AG04449 (cell line): ENCODE measurements at places on chromosomes 3 and 15.

GRCh38 chr3:147410116-147410525 lies 956 bp downstream of the ZIC1 start:
- no peak for DNase-seq

- no peak for DNase-seq
Measured at GRCh38 chr3:179098388-179099077, 26.9 kb upstream of the ZMAT3 start.

DNA sequence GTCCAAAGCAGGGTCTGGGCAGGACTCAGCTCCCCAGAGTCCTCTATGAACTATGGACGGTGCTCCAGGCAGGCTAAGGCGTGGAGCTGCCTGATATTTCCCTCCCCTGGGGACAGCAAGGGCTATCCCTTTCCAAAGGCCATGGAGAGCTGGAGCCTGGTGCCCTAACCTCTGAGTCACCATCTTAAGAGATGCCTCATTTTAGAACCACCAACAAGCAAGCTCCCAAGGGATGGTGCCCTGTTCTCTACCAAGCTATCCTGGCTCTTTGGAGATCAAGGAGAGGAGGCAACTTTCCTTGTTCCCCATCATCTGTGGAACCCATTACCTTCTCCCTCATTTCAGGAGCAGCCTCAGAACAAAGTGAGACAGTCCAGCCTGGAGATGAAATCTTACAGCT lies 15.7 kb downstream of the STARD5 start:
- DNase-seq = no peak

- DNase-seq = no peak
Measured at GRCh38 chr3:41482134-41482533, 282.8 kb downstream of the CTNNB1 start.

- no peak for DNase-seq
Measured at GRCh38 chr3:102810937-102811336, 376.1 kb downstream of the ZPLD1 start.

GRCh38 chr15:71440489-71441110 lies 325.3 kb downstream of the THSD4 start:
- peak; percentile 31 for DNase-seq

DNA sequence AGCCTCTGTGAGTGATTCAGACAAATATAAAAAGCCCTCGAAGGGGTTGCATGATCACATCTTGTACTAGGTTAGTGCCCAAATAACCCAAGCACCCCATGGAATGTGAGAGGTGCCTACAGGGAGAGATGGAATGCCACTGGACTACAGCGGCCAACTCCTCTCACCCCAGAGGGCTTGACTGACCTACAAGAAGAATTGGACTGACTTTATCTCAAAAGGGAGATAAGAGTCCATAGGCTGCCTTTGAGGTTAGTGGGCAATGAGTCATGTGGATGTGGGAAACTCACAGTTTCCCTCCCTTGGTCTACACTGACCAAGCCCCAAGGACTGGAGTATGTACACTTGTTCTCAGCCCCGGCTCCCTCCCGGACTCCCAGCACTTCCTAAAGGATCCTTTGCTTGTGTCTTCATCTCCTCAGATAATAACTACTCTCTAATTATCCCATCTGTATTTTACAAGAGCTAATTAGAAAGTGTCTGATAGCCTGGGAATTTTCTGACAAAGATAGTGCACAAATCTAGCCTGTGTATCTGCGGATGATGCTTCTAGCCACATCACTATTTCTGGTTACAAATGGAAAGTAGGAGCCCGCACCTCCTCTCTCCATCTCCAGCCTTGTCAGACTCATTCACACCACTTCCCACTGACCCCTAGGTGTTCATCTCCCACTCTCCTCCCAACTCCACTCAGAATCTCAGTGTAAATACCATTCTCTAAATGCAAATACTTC lies 547.8 kb upstream of the TBL1XR1 start:
- DNase-seq = no peak

GRCh38 chr3:170267793-170268192 lies 45.6 kb downstream of the PRKCI start:
- no peak for DNase-seq

GRCh38 chr15:97316362-97316761 lies 644.1 kb upstream of the ARRDC4 start:
- no peak for DNase-seq
